ENCODE measurements at places on chromosomes 13 and 19. TPM values are rescaled to one million over a fixed set of nuclear protein-coding genes. Genes with fewer than 3 reads are reported as not detected.

Gene ARHGAP45
- 0.77 TPM for total RNA-seq

Gene LILRA5
- not detected for total RNA-seq

Gene MBD3L3
- total RNA-seq = not detected

Gene HIF3A
- total RNA-seq = 0.77 TPM

Gene LIM2
- not detected for total RNA-seq

Gene AKT1S1
- total RNA-seq = 12.2 TPM

Gene PLIN4
- 5.3 TPM for total RNA-seq

Gene PPM1N
- 2.8 TPM for total RNA-seq

Gene SHISA2
- under 0.01 TPM for total RNA-seq

Gene HPN
- 0.51 TPM for total RNA-seq

Gene SCAF1
- 11.9 TPM for total RNA-seq

Gene CALR3
- total RNA-seq = not detected

Gene ATXN8OS
- total RNA-seq = not detected

Gene PRTN3
- total RNA-seq = not detected

Gene ZNF728
- total RNA-seq = 1.8 TPM

Gene SYT5
- 0.50 TPM for total RNA-seq

Gene IL27RA
- total RNA-seq = 2.6 TPM

Gene GNA15
- not detected for total RNA-seq

Gene CALM3
- 92.5 TPM for total RNA-seq

Gene SYNGR4
- total RNA-seq = not detected

Gene LILRB4
- not detected for total RNA-seq

Gene DENND1C
- total RNA-seq = not detected

Gene FOXO1
- 2.5 TPM for total RNA-seq
